ENCODE measurements at places on chromosomes 1 and 21. TPM values are rescaled to one million over a fixed set of nuclear protein-coding genes. Genes with fewer than 3 reads are reported as not detected.

The FAM110D gene
- not detected for total RNA-seq

The SHISAL2A gene
- 8.4 TPM for total RNA-seq

The HSD11B1 gene
- total RNA-seq = 0.36 TPM

The IL20 gene
- total RNA-seq = not detected

The IFNLR1 gene
- 2.7 TPM for total RNA-seq

The SHISA4 gene
- total RNA-seq = 0.50 TPM

The TGFB2 gene
- total RNA-seq = not detected

The UBXN10 gene
- total RNA-seq = 0.45 TPM

The ETV3L gene
- not detected for total RNA-seq

The DCDC2B gene
- not detected for total RNA-seq

The AGMAT gene
- total RNA-seq = 20.2 TPM

The CYP4A11 gene
- not detected for total RNA-seq

The TMEM269 gene
- 0.23 TPM for total RNA-seq

The IGSF3 gene
- 0.68 TPM for total RNA-seq

The SEC16B gene
- not detected for total RNA-seq

The TMPRSS2 gene
- total RNA-seq = not detected

The MROH7 gene
- 0.27 TPM for total RNA-seq

The CNR2 gene
- 0.16 TPM for total RNA-seq

The TACSTD2 gene
- total RNA-seq = not detected

The MAP3K21 gene
- total RNA-seq = 0.59 TPM

The TSPAN1 gene
- total RNA-seq = not detected

The CD53 gene
- 443 TPM for total RNA-seq

The PSMD4 gene
- total RNA-seq = 192 TPM

The SLC16A4 gene
- total RNA-seq = 0.23 TPM

The RPS8 gene
- total RNA-seq = 2,139 TPM

The VASH2 gene
- total RNA-seq = 0.61 TPM

The AUNIP gene
- total RNA-seq = 6.6 TPM

The MFAP2 gene
- not detected for total RNA-seq

The CDCA8 gene
- total RNA-seq = 64.9 TPM

The PGLYRP4 gene
- total RNA-seq = not detected

The RER1 gene
- 146 TPM for total RNA-seq

The FGR gene
- 0.14 TPM for total RNA-seq

The NBPF8 gene
- 26.9 TPM for total RNA-seq
